ENCODE measurements at places on chromosomes 5 and 9.
A peak's percentile ranks its signal among the peaks of the same experiment; 100 is the strongest.

DNA sequence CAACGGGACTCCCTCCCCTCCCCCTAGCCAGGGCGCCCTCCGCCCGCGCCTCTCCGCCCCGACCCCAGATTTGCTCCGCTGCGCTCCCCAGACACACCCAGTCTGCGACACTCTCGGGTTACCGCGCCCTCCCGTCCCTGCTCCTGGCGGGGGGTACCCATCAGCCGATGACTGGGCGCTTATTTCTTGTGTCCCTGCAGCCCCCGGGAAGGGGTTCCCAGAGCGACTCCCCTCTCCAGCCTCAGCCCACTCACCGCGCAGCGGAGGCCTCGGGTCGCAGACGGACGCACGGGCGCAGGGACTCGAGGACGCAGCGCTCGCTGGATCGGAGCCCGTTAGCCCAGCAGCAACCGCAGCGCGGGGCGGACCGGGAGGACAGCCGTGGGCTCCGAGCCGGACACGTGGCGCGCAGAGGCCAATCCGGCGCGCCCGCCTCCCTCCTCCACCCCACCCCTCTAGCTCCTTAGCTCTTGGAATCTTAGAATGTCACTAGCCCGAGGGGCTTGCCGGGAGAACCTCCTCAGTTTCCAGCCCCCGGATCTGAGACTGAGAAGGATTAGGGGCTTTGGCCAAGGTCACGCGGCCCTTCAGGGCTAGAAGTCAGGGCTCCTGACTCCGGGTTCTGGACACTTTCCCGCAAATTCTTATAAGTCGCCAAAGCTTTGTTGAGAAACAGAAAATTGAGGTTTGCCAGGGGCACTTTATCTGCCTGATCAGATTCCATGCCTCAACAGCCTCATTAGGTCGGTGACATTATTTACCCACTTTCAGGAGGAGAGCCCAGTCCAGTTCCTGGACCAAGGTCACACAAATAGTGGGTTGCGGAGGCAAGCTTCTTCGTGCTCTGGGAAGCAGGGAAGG lies at the start of gene ANXA6:
Gene ANXA6, minus strand, starts transcription at position 354 of the 861 bp plus-strand sequence. CDS start 9,878 bp downstream, outside the sequence.
- DNase-seq, result peak; percentile 79

DNA sequence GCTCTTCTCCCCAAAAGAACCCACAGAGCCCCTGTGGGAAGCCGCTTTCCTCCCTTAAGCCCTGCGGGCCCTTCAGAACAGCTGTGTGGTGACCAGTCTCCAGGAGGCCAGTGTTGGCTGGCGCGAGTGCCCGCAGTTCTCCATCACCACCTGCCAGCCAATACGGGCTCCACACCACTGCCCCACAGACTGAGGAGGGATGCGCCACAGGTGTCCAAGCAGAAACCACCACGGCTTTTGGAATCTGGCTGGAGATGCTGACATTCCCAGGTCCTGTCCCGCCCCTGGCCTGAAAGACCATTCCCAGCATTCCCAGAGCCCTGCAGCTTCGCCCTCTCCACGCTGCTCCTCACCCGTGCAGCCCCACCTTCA lies 12.8 kb downstream of the CCNI2 start:
- no peak for DNase-seq

DNA sequence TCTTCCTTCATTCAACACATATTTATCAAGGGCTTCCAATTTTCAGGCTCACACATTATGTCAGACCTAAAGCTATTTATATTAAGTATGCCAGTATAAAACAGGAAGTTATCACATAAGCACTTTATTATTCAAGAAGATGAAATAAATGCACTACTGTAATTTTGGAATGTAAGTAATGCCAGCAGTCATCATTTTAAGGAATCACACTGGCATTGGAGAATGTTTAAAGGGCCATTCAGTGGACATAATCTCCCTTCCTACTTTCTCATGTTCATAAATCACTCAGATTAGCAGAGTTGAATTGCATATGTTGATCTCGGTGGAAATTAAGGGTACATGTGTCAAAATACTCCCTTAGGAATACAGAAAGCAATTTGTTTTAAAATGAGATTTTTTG lies 164.4 kb downstream of the GIN1 start:
- no peak for DNase-seq

- DNase-seq, result no peak
Measured at GRCh38 chr9:32782476-32783167, 718 bp upstream of the TMEM215 start.

- DNase-seq, result no peak
Measured at GRCh38 chr5:40360685-40361084, 319.0 kb upstream of the PTGER4 start.

- no peak for DNase-seq
Measured at GRCh38 chr5:156758011-156758791, 91.9 kb upstream of the PPP1R2B start.

DNA sequence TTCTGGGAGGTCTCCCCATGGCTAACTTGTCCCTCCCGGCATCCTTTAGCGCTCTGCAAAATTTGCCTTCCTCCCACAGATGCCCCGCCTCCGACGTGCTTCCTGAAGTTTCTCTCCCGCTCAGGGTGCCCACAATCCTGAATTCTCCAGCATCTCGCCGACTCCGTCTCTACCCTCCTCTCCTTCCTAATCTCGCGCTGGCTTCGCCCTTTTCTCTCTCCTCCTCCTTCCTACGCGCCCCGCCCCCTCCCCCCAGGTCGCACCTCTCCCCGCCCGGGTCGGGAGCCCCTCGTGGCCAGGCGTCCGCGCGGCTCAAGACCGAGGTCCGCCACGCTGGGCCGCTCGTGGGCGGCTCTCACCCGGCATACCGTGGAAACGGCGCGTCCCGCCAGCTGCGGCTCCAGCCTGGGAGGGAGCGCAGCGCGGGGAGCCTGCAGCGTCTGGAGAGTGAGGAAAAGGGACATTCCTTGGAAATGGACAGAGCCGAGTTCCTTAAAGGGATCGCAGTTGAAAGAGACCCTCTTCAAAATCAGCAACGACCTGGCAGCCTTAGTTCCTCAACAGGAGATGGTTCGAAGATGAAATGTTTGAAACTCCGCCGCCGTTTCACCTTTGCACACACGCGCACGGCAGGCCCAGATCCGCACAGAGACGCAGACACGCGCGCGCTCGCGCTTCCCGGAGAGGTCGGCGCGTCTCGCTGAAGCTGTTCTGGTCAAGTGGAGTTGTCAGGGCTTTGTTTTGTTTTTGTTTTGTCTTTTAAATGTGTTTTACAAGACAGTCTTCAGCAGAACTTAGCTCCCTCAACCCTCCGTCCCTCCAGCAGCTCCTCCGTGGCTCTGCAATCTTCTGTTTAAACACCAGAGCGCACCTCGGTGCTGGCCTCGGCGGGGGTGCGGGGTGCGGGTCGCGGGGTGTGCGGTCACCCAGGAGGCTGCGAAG lies 5.0 kb upstream of the IRX2 start:
- DNase-seq, result no peak

DNA sequence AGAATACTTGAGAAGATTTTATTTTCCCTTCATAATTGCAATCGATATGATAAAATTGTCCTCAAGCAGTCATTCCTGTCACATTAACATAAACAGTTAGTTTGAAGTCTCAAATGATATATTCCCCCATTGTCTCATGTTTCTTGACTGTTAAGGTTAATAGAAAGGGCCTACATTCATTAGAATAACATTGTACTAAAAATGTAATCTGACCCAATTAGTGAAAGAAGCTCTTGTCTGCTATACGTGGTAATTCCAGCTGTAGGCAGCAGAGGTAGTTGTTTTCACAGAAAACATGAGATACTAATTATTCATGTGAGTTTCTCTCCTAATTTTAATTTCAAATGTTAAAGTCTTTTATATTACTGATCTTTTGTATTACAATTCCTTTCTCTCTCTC lies 25.9 kb upstream of the AP3B1 start:
- peak; percentile 31 for DNase-seq

DNA sequence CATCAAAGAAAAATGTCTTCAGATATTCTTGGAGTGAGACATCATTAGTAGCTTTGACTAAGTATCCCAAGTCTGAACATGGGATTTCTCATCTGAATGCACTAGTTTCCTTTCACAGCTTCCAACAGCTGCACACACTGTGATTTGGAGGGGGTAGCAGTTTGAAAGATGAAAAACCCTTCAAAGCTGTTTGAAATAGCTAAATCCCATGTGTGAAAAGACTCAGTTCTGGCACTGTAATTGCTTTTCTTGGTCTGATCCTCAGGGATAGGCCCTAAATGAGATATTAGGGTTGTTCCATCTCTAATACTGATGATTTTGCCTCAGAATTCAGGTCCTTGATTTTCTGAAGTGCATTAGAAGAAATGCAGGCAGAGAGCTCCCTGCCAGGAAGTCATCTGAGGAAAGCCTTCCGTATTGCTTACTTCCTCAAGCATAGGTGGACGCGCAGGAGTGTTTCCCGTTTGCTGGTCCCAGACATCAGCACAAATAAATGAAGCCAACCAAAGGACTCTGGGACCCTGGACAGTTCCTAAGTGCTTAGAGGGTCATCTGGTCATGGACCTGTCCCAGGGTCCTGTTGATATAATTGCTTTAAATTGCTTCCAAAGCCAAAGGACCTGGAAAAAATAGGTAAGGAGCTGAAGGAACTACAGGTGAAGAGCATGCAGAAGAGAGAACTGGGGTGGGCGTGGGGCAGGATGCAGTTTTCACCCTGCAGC lies 25.6 kb upstream of the FRMPD1 start:
- no peak for DNase-seq

GRCh38 chr5:119393746-119394145 lies 37.9 kb downstream of the TNFAIP8 start:
- DNase-seq, result peak; percentile 16

DNA sequence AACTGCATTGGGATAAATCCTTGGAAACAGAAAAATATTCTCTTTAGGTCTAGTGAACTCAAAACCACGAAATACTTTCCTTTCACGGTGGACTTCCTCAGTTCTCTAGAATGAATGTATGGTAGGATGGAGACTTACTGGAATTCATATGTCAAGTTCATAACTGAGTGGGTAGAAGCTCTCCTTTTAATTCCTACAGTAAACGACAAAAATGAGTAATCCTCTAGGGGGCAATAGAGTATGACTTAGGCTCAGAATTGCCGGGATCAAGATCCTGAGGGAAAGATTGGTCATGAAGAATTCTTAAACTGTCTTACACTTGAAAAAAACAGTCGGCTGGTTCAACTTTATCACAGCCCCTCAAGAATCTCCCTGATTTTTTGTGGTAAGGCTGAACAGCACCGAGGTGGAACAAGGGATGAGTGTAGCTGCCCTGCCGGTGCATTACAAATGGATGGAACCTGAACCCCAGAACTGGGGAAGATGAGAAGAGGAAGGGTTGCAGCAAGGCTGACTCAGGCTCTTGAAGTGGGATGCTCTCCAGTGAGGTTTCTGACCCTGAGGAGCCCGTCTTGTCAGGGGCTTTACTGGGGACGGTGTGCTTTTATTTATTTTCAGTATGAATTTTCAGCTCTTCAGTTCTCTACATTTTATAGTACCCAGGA lies 14.0 kb upstream of the LOX start:
- DNase-seq, result peak; percentile 40

DNA sequence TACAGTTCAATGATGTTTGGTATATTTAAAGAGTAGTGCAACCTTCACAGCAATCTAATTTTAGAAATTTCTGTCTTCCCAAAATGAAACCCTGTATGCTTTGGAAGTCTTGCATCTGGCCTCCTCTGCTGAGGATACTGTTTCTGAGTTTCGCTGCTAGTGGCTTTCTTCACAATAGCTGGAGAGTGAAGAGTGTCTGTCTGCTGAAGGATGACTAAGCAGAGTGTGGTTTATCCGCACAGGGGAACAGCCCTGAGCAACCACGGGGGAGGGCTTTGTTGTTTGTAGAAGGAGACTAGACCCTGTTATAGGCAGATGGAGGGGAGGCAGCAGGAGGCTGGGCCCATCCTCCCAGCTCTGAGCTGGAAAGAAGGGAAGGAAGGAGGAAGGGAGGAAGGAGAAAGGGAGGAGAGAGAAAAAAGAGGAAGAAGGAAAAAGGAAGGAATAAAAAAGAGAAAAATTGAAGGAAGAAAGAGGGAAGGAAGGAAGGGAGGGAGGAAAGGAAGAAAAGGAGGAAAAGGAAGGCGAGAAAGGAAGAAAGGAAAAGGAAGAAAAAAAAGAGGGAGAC lies 10.5 kb upstream of the IRX2 start:
- no peak for DNase-seq

GRCh38 chr9:125147401-125147951 lies 4.1 kb upstream of the SCAI start:
- no peak for DNase-seq

GRCh38 chr5:180399401-180400215 lies 46.5 kb upstream of the GFPT2 start:
- DNase-seq, result no peak

DNA sequence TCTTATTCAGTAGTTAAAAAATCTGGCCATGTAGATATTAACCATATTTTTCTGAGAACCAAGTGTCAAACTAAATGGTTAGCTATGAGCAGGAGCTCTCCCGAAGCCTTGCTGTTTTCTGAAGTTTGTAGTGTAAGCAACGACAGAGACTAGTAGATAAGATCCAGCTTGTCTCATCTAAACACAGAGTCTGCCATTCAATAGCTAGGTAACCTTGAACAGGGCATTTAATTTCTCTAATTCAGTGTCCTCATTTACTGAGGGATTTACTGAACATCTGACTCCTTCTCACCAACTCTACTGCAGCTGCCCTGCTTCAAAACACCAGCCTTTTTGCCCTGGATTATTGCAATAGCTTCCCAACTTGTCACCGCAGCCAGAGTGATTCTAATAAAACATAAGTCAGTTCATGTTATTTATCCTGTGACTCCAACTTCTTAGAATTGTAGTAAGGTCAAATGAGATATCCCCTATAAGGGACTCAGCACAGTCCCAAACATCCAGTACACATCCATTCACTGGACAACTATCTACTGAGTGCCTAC lies 337.0 kb downstream of the PLK2 start:
- no peak for DNase-seq

DNA sequence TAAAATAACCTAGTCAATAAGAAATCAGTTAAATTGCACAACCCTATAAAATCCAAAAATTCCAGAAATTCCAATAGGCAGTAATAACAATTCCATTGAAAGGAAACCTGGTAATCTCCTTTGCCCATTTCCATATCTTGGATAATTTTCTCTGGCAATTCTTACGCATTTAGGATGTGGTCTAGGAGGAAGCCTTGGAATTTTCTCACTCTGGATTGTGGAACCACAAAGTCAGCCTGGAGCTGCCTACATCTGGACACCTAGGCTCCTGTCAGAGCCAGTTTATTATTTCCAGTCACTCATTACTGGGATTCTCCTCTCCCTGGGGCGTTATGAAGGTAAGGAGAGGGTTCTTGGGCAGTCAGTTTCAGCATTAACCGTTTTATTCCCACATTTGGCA lies 40.3 kb upstream of the GNE start:
- no peak for DNase-seq

DNA sequence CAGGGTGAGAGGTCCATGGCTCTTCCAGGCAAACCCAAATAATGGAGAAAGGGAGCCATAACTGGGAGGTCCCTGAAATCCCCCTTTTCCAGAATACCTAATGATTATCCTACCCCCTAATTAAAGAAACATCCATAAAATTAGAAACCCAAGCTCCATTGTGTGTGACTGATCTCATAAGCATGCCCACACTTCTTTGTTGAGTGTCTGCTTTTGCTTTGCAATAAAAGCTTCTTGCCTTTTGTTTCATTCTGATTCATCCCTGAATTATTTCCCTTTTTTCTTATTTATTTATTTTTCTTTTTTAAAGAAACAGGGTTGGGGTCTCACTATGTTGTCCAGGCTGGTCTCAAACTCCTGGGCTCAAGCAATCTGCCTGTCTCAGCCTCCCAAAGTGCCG lies 33.1 kb downstream of the BTF3 start:
- no peak for DNase-seq
